RPMI7951 (cell line): ENCODE measurements at places on chromosomes 11 and 22.

DNA sequence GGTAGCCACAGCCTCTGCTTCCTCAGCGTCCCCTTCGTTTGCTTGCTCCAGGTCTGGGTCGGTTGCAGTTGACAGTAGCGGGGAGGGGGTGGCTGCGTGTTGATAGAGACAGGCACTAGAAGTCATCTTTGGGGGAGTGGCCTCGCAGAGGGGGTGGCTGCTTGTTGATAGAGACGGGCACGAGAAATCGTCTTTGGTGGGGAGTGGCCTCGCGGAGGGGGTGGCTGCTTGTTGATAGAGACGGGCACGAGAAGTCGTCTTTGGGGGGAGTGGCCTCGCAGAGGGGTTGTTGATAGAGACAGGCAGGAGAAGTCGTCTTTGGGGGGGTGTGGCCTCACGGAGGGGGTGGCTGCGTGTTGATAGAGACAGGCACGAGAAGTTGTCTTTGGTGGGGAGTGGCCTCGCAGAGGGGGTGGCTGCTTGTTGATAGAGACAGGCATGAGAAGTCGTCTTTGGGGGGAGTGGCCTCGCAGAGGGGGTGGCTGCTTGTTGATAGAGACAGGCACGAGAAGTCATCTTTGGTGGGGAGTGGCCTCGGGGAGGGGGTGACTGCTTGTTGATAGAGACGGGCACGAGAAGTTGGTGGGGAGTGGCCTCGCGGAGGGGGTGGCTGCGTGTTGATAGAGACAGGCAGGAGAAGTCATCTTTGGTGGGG lies 328.3 kb downstream of the TBC1D22A start:
- DNase-seq, result peak; percentile 9

- peak; percentile 57 for DNase-seq
Observed at GRCh38 chr11:116990061-116990473, 108.2 kb downstream of the SIK3 start.

GRCh38 chr11:68090706-68091105 lies 30.5 kb downstream of the CHKA start:
- no peak for DNase-seq

DNA sequence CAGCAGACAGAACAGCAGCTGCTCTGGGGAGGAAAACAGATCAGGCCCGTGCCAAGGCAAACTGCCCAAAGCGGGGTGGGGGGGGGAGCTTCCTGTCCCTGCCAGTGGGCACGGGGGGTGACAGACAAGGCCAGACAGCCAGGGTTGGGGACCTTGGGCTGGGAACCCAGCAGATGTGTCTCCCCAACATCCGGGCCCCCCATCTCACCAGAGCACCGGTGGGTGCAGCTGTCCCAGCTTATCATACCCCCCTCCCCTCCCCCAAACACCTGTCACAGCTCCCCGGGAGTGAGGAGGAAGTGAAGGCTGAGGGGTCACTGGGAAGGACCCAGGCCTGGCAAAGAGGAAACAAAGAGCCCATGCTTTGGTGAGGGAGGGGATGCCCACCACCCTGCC lies 1.3 kb downstream of the PPP1R14B start:
- DNase-seq, result peak; percentile 64

GRCh38 chr11:117084992-117085391 lies 13.2 kb downstream of the SIK3 start:
- no peak for DNase-seq

DNA sequence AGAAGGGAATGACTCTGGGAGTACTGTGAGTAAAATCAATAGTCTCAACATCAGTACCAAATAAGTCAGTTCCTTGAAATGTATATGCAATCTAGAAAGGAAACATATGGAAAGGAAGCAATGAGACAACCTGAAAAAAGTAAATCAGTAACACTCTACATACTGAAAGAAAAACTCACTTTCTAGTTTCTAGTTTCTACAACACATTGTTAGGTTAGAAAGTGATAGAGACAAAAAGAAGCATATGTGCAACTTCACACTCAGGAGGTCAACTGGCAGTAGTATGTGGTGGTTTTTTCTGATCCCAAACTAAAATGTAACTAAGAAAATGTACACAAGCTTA lies 156.5 kb upstream of the SOX6 start:
- no peak for DNase-seq

DNA sequence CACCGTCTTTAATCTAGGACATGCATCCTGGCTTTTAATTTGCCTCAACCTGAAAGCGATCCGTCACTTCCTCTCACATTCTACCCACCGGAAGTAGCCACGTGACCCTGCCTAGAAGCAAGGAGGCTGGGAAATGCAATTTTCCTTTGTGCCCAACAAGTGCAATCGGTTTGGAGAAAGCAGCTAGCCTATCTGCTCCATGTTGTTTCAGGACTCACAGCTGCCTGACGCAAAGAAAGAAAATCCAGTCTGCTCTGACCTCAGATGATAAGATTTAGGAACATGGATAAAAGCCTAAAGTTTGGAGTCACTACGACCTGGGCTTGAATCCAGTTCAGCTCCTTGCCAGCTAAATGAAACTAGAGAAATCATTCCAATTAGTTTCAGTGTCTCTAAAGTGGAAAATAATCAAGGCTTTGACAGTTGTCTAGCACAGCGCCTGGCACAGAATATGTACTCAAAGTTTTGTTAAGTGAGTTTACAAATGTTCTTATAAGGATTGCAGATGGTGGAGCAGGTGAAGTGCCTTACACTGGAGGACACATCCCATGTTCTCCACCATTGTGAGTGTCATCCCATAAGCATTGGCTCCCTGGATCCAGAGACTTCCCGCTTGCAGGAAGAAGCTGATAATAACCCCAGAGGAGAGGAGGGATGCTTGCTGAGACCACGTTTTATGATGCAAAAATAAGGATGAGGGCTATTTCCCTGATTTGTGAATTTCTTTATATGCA lies 553.7 kb downstream of the MN1 start:
- DNase-seq, result peak; percentile 56

GRCh38 chr11:124861670-124862069 lies 3.6 kb upstream of the ROBO3 start:
- DNase-seq, result no peak

DNA sequence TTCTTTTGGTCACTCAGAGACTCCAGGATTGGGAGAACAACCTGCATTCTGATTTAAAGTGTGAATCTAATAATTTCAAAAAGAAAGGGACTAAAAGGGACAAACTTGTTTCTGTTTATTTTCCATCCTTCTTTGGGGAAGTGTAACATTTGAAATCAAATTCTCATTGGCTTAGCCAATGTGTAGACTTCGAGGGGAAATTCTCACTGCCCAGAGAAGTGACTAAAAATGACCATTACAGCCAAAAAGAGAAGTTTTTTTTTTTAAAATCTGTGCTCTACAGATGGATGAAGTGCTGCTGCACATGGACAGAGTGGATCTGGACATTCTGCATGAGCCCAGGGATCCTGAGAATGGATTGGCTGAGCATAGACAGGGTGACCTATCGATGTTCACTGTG lies 49.4 kb upstream of the ELF5 start:
- DNase-seq, result no peak

- peak; percentile 72 for DNase-seq
Observed at GRCh38 chr11:119196833-119197483, 9.2 kb upstream of the CBL start.

DNA sequence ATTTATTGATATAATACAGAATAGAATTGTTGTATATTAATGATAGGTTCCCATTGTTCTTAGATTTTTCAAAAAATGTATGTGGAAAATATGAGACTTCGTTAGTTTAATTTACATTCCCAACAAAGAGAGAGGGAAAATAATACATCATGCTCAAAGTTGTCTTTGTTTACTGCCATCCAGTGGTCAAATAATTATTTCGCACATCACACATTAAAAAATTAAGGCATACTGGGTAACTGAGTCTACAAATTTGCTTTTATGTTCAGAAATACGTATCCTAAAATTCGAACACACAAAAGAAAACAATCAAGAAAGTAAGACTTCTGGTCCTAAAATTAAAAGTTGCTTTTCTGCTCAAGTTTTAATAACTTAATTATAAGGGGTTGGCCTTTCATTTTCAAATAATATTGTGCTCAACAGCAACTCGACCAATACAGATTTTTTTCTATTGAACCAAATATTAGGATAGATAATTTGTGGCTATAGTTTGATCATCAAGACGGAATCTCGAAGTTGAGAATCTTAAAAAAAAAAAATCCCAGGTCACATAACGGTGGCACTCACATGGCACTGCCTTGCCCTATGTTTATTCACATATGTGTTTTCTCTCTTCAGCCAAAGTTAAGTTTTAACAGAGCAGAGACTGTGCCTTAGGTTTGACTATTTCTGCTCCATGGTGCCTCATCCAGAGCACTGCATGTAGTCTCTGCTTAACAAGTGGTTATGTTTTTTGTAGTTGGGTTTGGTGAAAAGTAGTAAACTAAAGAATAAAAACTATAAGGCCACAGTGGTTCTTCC lies 12.3 kb downstream of the PDGFD start:
- DNase-seq, result no peak

DNA sequence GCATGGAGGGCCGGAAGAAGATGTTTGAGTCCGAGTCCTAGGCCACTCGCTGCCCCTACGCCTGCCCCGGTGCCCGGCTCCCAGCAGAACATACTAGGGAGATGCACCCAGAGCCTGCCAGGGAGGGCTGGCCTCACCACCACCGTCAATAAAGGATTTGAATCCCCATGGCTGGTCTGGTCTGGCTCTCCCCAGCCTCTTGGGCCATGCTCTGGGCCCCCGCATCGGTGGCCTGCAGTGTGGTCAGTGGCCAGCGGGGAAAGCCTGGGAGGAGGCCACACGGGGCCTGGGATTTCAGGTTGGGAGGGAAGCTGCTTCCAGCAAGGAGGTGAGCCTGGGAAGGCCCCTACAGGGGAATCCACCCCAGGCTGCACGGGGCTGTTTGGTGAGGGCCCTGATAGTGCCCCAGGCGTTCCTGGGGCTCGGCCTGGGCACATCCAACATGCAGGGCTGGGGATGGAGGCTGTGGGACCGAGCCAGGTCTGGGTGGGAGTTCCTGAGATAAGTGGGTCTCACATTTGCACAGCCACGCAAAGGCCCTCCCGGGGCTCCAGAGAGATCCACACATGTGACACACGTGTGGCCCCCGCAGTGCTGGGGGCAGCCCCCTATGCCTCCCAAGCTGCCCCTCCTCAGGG lies 2.8 kb downstream of the TNNI2 start:
- no peak for DNase-seq

GRCh38 chr11:100890789-100891188 lies 203.7 kb downstream of the ARHGAP42 start:
- DNase-seq, result peak; percentile 91

GRCh38 chr11:73030130-73030529 lies 112.0 kb downstream of the FCHSD2 start:
- DNase-seq, result no peak

- DNase-seq, result no peak
Observed at GRCh38 chr22:20625270-20625669, 117.9 kb downstream of the MED15 start.

DNA sequence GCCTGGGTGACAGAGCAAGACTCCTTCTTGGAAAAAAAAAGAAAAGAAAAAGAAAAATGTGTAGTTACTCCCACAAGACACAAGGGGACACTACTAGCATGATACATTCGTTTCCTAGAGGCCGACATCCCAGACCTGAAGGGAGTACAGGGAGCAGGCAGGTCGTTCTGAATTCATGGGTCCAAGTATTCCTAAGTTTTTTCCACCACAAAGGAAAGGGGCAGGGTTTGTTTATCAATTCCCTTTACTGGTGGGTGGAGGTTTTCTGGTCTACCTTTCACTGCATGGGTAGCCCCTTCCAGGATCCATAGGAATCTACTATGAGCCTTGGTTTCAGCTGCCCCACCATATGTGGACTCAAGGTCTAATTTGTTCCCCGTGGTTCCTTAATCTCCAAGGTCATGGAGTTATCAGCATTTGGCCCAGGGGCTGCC lies 11.8 kb downstream of the TIGD3 start:
- DNase-seq, result peak; percentile 78

GRCh38 chr22:24873226-24873625 lies 67.2 kb downstream of the SGSM1 start:
- no peak for DNase-seq

GRCh38 chr11:10875430-10876021 lies 17.7 kb upstream of the ZBED5 start:
- no peak for DNase-seq

- DNase-seq, result no peak
Observed at GRCh38 chr11:57679396-57679795, 11.5 kb downstream of the ZDHHC5 start.

DNA sequence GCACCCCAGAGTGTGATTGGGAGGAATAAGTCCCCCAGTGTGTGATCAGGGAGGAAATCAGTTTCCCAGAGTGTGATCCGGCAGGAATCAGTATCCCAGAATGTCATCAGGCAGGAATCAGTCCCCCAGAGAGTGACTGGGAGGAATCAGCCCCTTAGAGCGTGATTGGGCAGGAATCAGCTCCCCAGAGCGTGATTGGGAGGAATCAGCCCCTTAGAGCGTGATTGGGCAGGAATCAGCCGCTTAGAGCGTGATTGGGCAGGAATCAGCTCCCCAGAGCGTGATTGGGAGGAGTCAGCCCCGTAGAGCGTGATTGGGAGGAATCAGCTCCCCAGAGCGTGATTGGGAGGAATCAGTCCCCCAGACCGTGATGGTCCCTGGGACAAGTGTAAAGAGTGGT lies 81.1 kb upstream of the EIF3D start:
- DNase-seq, result no peak

GRCh38 chr11:43930868-43931716 lies 11.3 kb upstream of the C11orf96 start:
- no peak for DNase-seq

- no peak for DNase-seq
Observed at GRCh38 chr11:11169715-11170351, 183.2 kb downstream of the CSNK2A3 start.

GRCh38 chr11:77771135-77771534 lies 49.4 kb downstream of the RSF1 start:
- DNase-seq, result no peak

DNA sequence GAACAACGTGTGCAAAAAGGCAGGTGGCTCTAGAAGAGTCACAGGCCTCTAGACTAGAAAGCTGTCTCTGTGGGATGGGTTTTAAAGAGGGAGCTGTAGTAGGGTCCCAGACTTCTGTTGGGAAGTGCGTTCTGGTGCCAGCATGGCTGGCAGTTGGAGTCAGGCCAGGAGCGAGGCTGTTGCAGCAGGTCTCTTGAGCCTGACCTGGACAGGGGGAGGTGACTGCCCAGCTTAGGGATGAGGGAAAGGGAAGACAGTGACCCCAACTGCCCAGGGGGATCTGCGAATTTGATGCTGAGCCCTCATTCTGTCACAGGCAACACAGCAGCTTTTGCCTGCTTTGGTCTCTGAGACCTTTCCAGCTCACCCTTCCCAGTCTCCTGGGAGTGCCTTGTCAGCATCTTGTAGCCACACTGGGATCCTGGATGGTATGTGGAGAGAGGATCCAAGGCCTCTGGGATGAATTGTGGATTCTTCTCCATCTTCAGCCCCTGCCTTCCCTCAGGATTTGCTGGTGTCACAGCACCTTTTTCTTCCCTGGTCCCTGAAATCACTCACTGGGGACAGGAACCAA lies 3.4 kb downstream of the TSKU start:
- no peak for DNase-seq

GRCh38 chr22:17641269-17641668 lies 2.7 kb downstream of the BCL2L13 start:
- no peak for DNase-seq

GRCh38 chr11:34784318-34784841 lies 131.8 kb downstream of the APIP start:
- no peak for DNase-seq
